Stimulated activated CD8-positive, alpha-beta memory T cell treated with anti-CD3 and anti-CD28 coated beads, Interleukin-4, amount 100 ng/mL, for 1 hour (primary cell): ENCODE measurements at places on chromosomes 5 and 9.

- DNase-seq = no peak
These were observed 71.9 kb downstream of the TSPAN17 start for GRCh38 chr5:176719113-176719739.

GRCh38 chr9:124780060-124780756 is 3.3 kb downstream of the OLFML2A start:
- no peak for DNase-seq

DNA sequence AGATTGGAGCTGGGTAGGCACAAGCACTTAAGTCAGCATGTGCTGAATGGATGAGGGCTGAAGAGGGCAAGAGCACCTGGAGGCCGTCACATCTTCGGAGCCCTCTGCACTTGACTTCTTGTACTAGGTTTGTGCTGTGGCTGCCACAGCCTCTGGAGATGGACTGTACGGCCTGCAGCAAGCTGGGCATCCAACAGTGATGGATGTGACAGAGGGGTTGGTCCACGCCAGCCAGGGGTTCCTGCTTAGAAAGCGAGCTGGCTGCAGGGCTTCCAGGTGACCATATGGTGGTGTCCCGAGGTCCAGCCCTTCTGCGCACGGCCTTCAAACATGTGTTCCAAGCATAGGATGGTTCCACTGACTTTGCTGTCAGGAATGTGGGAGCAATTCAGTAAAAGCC is 65.1 kb upstream of the PHYKPL start:
- DNase-seq = no peak

GRCh38 chr5:42924226-42924625 is 112.5 kb upstream of the SELENOP start:
- no peak for DNase-seq

DNA sequence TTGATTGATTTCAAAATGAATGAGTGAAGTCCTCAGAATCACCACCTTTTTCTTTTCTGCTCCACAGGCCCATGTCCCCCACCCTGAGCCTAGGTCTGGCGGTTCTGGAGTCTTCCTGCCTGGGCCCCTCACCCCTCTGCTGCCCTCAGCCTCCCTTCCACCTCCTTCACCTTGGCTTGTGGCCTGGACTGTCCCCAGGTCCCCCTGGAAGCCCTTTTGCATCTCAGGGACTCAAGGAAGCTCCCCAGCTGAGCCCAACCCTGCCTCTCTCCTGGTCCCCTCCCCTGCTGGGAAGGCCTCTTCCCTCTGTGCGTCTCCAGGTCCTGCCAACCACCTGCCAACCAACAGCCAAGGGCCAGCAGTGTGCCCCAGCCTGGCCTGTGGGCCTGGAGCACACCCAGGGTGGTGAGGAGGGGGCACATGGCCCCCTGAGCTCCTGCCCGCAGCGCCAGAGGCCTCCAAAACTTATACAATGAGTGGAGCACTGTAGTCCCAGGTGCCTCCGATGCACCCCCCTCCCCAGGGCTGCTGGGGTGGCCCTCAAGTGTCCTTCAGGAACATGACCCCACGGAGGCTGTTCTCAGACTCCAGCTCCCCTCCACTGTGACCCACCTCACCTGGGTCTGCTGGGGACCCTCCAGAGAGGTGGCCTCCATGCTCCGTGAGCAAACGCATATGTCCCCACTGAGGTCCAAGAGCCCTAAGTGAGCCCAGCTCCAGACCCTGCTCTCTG is 20.3 kb downstream of the GLT6D1 start:
- no peak for DNase-seq

- no peak for DNase-seq
These were observed 56.5 kb upstream of the COL5A1 start for GRCh38 chr9:134585021-134585561.

DNA sequence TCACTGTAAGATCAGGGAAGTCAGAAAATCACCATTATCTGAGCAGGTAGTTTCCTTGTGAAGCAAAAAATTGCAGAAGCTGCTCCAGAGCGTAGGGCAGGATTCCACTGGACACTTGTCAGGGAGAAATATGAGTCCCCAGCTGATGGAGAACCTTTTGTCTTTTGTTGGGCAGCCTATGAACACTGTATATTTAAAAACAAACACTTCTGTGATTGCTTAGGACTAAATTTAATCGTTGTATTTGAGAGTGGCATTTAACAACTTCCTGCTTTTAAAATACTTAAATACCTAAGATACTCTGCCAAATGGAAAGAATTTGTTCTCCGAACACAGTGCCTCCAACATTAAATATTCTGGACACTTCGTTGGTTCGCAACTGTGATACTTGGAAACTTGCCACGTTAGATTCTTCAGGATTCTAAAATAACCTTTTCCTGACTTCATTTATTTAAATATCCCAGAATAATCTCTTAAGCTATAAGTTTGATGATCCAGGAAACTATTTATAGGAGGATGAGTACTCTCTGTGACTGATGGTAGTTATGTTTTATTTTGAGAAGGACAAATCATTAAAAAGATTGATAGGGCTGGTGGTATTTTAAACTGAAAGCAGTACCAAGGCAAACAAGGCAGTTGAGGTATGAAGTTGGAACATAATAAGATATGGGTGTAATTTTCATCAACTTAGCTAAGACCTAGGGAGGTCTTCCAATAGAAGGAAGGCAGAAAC is 2.7 kb upstream of the HSPA4 start:
- no peak for DNase-seq

DNA sequence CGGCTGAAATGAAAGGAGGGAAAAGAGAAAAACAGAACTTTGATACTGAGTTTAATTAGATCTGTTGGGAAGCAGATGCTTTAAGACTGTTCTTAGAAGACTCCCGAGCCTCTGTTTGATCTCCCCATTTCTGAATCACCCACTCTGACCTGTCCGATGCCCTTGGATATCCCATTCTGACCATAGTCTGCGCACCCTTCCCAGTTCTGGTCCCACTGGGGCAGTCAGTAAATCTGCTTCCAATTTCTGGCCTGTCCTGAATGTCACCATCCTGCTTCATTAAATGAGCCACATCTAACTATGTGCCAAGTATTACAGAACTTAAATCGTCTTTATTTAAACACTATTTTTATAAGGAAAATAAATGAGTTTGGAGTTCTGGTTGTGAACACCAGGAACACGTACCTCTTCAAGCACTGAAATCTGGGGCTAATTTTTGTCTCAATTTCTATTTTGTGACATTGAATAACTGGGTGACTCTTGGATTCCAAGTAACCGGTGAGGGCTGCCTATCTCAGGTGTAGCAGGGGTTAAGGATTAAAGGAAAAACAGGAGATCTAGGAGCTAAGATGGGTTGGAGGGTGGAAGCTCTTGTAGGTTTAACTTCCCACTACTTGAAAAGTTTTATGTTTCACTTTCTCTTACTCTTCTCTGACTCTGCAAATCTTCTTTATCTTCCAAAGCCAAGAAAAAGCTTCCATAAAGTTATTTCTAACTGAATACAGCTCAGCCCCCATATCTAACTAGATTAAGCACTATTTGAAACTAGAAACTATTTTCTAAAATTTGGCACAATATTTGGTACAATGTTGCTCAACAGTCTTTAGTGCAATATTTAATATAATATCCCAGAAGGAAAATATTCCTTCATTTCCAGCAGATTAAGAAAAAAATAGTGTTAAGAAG is 40.1 kb downstream of the ALDH1A1 start:
- no peak for DNase-seq

DNA sequence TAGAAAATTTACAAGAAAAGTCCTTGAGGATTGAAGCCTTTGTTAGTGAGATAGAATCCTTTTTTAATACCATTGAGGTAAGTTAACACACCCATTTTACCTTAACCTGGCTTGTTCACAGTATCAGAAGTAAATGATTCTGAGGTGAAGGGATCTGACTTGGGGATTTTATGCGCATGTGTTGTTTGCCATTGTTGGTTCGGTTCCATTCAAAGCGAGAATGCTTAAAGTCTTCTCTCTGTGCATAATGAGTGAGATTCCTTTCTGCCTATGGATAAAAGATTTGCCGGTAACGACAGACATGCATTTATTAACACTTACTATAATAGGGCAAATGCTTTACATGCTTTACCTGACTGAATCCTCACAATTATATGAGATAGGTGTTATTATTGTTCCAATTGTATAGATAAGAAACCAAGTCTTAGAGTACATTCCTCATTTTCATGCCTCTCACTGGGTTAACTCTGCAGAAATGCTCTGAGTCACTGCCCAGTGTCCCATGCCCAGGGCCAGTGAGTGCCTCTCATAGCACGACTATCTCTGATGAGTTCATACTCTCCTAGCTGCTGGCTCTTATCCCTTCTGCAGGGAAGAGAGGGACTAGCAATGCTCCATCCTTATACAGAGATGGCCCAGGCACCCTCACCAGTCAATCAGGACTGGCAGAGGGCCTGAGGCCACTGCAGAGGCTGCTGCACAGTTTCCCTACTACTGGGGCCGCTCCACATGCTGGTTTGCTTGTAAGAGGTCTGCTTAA is 54.4 kb downstream of the CMYA5 start:
- no peak for DNase-seq

DNA sequence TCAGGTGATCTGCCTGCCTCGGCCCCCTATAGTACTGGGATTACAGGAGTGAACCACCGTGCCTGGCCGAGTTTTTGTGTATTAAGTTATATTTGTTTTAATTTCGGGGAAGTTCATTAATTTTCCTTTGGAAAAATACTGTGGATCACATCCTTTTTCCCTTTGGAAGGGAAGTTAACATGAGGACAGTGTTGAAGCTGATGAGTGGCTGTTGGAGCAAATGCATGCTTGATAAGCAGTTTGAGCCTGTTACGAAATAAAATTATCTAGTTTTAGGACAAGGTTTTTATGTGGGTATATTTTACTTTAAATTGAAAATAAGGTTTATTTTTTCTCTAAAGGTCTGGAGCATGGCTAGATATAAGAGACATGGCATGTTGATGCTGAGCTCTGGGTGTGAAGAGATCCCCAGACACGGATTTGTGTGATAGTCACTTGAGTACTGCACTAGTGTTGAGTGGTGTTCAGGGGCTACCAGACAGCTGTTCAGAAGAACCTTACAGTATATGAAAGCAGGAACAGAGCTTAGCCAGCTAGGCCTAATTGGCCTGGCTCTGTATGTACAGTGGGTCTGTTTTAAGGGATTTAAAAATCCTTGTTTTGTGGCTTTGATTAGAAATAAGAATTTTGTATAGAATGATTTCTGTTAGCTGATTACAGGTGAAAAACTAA is 17.4 kb downstream of the LMNB1 start:
- no peak for DNase-seq

GRCh38 chr5:25056836-25057235 is 412.1 kb upstream of the CDH10 start:
- DNase-seq = no peak

DNA sequence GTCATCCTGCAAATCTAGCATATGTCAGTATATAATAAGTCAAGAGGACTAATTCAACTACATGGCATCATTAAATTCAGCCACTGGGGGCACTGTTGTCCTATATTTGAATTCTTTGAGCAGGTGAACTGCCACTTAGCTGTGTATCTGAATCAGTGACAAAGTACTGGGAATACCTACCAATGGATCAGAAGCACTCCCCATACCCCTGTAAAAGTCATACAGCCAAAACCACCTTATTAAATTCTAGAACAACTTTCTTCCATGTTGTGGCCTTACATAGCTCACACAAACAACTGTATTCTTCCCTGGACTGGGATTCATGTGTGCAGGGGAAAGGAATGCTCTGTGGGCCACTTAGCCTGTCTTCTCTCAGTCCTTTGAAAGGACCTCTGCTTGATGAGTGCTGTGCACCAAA is 57.4 kb upstream of the PLPP6 start:
- DNase-seq = peak; percentile 34

GRCh38 chr9:103203172-103203571 is 208.0 kb downstream of the CYLC2 start:
- no peak for DNase-seq

- DNase-seq = no peak
These were observed 339.7 kb downstream of the TMEM232 start for GRCh38 chr5:110386782-110387181.

DNA sequence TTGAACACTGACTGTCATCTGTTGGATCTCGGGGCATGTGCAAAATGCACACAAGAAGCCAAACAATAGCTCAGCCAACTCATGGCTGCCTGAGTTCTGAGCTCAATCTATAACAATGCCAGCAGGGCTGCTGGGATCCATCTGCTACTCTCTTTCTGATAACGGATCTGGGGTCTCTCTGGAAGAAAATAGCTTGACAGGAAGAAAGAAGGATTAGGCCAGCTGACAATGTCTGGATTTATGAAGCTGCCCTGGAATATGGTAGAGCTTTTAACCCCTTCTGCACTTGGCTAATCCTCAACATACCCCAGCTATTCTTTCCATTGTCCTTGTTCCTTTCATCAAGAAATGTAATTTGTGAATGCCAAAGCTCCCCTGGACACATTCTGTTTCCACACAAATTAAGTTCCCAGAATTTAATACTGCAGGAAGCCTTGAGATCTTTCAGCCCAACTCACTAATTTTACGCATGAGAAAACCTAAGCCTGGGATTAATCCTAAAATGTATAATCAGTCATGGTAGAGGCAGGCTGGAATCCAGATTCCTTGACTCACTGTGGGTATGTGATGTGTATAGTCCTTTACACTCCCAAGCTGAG is 62.7 kb upstream of the PCA3 start:
- no peak for DNase-seq

- no peak for DNase-seq
These were observed 68.6 kb downstream of the NR3C1 start for GRCh38 chr5:143334903-143335302.

DNA sequence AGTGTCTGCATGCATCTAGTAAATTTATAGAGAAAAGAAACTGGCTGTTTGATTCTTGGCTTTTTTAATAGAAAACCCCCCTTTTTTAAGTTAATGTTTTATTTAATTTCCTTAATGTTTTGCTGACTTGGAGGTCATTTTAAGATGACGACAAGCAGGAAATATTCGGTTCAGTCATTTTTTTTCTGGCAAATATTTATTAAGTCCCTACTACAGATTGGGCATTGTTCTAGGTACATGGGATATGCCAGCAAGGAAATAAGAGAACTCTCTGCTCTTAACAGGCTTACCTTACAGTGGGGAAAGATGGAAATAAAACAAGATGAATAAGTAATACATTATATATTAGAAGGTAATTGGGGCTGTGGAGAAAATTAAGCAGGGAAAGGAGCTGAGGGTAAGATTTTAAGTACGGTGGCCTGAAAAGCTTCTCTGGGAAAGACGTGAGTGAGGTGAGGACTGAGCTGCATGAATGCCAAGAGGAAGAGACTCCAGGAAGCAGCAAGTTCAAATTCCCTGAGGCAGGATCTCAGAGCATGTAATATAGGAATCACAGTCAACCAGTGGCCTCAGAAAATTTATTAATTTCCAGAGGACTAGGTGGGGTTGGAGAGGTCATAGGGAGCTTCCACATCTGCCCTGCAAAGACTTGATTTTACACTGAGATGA is 316.0 kb upstream of the DAP start:
- DNase-seq = no peak

GRCh38 chr9:133087429-133088145 is 25.8 kb downstream of the CEL start:
- DNase-seq = no peak
